IPS DF 19.7 (cell line): ENCODE measurements at places on chromosomes 6 and 20.

GRCh38 chr6:14770040-14770439 is 475.8 kb upstream of the JARID2 start:
- no peak for DNase-seq

- no peak for DNase-seq
Measured at GRCh38 chr20:34946661-34947060, 8.9 kb downstream of the GSS start.

GRCh38 chr6:38307740-38308139 is 332.0 kb downstream of the BTBD9 start:
- DNase-seq: no peak

GRCh38 chr20:58201616-58202015 is 26.8 kb downstream of the ANKRD60 start:
- DNase-seq: no peak

DNA sequence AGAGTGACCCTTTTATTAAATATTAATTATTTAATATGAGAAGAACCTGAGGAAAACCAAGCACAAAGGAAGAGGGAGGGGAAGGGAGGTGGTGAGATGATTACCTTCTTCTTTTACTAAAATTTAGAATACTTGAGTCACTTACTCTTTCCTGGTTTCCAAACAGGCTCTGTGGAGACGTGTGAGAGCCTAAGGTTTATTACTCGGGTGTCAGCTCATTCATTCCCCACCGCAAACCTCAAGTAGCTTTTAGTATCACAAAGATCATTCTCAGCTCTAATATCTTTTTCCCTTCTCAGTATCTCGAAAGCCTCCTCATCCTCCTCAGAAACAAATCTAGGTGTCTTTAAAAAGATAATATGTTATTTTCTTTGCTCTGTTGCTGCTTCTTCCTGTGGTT is 497.2 kb upstream of the JARID2 start:
- no peak for DNase-seq

- no peak for DNase-seq
Measured at GRCh38 chr20:63810730-63811490, 20.2 kb downstream of the ZBTB46 start.

DNA sequence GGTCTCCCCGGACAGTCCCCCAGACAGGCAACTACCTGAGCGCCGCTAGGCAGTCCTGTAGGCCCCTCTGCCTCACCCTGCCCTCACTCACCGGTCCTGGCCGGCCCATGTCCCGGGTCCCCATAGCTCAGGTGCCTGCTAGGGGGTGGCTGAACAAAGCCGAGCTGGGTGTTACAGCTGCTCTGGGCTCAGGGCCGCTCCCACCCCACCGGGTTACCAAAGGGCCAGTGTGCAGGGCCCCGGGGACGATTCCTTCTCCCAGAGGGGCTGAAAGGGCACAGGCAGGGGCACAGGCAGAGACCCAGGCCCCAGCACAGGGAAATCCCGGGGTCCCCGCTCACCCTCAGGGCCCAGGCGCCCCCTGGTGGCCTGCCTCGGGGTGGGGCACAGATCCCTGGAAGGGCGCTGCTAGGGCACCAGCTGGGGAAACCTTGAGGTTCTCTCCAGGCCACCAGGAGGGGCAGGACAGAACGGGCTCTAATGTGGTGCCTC is 118.4 kb downstream of the GRM4 start:
- DNase-seq: no peak

GRCh38 chr6:8437813-8438212 is 2.5 kb upstream of the SLC35B3 start:
- DNase-seq: no peak

DNA sequence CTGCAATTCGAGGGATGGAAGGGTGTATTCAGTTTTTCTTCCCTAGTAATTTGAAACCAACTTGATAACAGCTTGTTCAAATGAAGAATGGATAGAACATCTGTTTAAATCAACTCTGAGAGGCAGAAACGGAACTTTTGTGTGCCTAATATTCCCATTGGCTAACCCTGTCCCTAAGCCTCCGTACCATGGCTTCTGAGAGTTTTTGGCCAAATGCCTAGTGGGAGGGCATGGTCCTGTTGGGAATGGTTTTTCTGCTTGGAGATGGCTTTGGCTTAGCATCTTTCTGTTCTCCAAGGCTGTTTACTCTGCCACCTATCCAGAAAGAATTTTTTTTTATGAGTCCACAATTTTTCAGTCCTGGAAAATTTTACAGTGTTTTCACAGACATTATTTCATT is 126.7 kb upstream of the MLIP start:
- DNase-seq: no peak

DNA sequence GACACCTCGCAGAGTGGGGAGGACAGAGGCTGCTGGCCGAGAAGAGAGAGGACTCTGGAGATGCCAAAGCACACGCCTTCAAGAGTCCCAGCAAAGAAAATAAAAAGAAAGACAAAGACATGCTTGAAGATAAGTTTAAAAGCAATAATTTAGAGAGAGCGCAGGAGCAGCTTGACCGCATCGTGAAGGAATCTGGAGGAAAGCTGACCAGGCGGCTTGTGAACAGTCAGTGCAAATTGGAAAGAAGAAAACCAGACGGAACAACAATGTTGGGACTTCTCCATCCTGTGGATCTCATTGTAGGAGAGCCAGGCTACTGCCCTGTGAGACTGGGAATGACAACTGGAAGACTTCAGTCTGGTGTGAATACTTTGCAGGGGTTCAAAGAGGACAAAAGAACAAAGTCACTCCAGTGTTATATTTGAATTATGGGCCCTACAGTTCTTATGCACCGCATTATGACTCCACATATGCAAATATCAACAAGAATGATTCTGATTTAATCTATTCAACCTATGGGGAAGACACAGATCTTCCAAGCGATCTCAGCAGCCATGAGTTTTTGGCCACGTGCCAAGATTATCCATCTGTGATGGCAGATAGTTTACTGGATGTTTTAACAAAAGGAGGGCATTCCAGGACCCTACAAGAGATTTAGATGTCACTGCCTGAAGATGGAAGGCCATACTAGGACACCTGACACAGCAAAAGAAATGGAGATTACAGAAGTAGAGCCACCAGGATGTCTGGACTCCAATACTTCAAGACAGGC is 52.2 kb downstream of the REV3L start:
- no peak for DNase-seq

DNA sequence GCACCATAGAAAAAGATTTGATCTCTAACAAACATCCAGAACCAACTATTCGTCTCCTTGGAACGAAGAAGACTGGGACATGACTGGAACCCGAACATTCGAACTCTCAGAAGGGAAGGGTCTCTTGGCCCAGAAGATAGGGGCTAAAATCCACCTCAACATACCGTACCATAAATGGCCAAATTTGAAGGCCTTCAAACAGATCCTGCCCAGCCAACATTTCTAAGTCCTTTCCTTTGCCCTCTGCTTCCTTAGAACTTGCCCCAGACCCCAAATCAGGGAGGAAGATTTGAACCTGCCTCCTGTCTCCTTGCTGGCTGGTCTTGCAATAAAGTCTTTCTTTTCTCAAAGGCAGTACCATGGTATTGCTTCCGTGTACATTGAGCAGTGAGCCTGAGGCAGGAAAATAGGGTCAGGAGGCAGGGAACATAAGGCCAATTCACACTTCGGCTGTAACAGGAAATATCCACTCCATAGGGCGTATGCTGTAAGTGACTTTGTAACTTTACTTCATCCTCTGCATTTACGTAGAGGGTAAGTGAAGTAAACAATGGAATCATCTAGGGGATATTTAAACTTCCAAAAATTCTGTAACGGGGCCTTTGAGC is 1.8 kb upstream of the PXDC1 start:
- no peak for DNase-seq

DNA sequence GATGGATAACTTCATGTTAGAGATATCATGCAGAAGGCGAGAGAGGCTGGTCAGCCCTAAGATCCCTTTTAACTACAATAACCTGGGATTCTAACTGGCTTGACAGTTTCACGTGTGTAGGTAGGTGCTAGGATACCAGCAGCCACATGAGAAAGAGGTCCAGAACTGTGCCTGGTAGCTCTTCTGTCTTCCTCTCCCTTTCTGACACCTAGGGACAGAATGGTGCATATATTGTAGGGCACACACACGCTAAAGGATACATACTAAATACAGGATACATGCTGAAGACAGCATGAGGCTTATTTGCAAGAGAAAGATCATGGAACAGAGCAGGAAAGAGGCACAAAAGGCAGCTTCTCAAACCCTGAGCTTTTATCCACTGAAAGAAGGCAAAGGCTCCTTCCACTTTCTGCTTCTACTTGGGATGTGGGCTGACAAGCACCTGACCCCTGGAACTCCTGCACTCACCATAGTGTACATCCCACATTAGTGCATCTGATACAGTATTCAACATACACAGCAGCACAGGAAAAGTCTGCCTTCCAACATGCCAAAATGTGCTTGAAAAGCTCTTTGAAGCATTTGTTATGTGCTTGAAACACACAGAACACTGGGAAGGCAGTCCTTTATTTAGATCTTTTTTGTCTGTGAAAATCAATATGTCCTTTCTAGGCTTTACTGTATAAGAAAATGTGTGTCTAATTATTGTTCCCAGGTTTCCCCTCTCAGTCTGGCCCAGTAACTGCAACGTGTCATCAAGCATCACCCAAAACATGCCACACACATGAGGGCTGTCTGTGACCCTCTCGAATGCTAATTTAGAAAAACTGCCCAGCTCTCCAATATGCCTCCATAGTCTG is 3.2 kb downstream of the SLC22A23 start:
- no peak for DNase-seq

- DNase-seq: no peak
Measured at GRCh38 chr6:16660157-16660497, 101.1 kb downstream of the ATXN1 start.

DNA sequence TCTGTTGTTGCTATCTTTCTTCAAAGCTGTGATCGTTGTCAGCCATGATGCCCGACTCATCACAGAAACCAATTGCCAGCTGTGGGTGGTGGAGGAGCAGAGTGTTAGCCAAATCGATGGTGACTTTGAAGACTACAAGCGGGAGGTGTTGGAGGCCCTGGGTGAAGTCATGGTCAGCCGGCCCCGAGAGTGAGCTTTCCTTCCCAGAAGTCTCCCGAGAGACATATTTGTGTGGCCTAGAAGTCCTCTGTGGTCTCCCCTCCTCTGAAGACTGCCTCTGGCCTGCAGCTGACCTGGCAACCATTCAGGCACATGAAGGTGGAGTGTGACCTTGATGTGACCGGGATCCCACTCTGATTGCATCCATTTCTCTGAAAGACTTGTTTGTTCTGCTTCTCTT is 19.3 kb downstream of the ABCF1 start:
- DNase-seq: no peak

DNA sequence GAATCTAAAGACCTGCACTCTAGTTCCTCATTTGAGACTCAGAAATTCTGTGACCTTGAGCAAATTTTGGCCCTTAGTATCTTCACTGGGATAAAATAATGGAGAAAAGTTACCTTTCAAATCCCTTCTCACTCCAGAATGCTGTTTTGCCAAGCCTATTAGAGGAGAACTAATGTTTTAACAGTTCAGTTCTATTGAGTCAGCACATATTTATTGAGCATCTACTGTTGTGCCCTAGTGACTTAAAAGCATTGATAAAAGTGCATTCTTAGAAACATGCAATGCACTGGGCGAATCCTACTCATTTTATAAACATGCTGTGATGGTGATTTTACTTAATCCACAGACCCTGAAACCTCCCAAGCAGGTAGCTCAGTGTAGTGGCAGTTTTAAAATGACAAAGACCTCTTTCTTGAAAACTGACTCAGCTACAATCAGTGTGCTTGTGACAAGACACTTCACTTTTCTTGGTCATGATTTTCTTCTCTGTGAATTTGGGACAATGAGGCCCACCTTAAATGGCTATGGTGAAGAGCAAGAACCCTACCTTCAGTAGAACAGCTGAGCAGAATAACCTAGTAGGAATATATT is 312.0 kb downstream of the ALDH8A1 start:
- DNase-seq: no peak

DNA sequence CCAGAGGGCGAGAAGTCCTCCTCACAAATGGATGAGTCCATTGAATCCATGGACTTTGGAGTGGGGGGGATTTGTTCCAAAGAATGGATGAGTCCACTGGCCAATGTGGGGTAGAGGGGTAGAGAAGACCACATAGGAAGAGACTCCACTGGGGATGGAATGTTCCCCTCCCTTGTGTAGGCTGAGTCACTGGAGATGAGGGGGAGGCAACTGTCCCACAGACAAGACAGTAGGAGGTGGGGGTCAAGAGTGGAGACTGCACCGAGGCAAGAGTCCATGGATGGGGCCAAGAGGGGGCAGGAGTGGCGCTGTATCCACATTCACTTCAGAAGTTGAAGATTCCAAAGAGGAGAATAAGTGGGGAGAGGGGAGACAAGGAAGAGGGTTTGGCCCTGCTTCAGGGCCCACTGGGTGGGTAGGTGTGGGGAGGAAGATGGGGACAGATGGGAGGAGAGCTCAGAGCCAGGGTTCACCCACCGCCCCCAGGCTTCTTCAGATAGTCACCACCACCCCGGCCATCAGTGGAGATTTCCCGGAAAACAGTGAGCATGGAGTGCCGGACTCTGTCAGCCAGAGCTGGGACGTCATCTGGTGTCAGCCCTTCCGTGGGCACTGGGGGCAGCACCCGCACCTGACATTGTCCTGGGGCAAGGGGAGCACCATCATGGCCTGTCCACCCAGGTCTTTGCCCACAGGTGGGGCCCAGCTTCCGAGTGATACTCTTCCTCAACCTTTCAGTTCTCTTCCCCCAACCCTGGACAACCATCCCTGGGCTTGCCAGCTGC is 4.6 kb downstream of the EGFL8 start:
- DNase-seq: no peak

DNA sequence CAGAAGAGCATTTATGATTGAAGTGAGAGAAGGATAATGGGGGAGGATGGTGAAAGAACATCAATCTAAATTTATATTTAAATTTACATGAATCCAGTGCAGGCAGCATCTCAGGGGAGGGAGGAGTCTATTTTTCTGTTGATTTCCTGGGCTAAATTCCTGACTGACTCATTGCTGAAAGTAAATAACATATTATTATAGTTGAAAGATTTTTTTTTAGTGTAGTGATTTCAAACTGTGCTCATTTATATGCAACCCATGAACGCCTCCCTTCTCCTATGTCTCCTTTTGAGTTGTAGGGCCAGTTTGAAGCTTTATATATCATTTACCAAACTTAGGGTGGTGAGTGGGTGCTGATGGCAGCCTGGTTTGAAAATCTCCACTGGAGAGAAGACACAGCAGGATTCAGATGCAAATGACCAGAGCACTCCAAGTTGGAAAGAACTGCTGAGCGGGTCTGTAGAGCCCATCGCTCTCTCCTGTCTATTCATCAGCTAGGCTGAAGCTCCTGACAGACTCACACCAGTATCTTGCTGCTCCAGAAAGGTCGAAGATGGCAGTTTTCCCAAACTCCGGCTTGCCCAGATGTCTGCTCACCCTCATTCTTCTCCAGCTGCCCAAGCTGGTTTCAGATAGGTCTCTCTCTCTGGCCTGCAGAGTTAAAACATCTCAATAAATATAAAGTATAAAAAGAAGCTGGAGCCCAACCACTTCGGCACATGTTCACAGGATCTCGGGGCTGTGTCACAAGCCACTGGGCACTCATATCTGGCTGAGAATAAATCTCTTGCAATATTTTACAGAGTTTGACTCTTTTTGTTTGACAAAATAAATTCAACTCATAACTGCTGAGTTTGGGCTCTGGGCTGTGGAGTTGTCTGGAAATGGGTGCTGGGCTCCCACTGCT is 18.3 kb downstream of the BTN2A1 start:
- DNase-seq: no peak

GRCh38 chr6:90829311-90829710 is 242.4 kb upstream of the MAP3K7 start:
- no peak for DNase-seq
